ENCODE measurements at places on chromosomes 6 and 20.

GRCh38 chr6:145087034-145087433 is 648.3 kb downstream of the EPM2A start:
- no peak for DNase-seq

DNA sequence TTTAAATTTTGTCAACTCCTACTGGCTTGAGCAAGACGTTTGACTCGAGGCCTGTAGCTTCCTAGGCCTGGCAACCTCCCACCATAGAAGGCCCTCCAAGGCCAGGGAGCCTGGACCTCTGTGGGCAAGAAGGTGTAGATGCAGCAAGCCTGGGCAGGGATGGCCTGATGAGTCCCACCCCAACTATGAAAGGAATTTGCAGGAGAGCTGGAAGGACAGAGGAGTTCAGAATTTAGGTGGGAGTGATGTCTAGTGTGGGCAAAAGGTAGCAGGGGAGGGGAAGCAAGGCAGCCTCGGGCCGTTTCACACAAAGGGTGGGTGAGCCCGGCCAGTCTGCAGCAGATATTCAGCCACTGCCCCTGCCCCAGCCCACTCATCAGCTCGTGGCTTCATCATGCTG is 245.2 kb downstream of the CDH26 start:
- peak; percentile 95 for DNase-seq

GRCh38 chr6:114375541-114376192 is 32.8 kb upstream of the HS3ST5 start:
- DNase-seq = no peak

GRCh38 chr6:163085426-163085825 is 329.1 kb upstream of the QKI start:
- no peak for DNase-seq

GRCh38 chr6:162125659-162126058 is 601.9 kb downstream of the PRKN start:
- DNase-seq = no peak

DNA sequence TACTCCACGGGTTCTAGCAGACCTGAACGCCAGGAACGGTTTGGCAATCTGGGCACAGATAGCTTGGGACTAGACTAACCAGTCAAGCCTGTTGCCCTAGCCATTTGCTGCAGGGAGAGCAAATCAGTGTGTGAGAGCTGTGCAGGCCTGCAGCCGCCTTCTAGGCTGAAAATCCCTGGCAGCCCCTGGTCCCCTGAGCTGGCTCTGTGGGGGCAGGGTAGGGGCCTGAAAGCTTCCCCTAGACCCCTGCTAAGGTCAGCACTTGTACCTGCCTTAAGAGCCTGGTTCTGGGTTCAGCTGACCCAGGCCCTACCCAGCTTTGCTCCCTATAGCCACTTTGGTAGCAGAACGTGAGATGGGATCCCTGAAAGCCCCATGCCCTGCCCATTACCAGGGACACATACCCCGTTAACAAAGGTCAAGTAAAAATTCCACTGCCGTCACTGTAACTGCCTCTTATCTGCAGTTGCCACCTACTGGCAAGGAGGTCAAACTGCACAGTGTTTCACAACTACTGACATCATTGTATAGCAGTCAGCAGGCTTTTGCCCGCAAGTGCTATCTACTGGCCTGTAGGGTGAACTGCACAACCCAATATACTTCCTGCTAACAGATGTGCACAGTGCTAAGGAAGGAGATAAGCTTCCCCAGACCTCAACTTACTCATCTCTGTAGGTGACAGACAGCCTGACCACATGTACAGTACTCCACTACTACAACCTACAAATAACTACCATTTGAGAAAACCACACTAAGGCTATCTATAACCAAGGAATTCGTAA is 95.1 kb upstream of the OLIG3 start:
- peak; percentile 84 for DNase-seq

DNA sequence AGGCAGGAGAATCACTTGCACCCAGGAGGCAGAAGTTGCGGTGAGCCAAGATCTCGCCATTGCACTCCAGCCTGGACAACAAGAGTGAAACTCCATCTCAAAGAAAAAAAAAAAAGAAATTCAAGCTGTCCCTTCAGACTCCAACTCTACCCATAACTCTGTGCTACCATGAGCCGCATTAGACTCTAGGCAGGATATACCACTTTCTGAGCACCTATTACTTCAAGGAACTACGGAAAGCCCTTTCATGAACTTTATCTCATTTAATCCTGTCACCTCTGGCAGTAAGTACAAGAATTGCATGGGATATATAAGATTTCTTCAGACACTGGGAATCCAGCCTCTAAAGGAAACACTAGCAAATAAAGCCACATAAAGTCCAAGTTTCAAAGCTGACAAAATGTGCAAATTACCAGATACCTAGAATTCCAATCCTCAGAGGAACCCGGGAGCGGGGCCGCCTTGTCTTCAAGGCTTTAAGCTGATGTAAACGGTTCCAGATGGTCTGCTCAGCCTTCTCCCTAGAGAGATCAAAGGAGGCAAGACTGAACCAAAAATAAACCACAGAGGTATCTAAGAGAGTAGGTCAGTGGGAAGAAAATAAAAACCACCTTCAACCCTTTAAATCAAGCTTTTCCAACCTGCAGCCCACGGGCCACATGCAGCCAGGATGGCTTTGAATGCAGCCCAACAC is 9.4 kb downstream of the CDK5RAP1 start:
- DNase-seq = peak; percentile 80

DNA sequence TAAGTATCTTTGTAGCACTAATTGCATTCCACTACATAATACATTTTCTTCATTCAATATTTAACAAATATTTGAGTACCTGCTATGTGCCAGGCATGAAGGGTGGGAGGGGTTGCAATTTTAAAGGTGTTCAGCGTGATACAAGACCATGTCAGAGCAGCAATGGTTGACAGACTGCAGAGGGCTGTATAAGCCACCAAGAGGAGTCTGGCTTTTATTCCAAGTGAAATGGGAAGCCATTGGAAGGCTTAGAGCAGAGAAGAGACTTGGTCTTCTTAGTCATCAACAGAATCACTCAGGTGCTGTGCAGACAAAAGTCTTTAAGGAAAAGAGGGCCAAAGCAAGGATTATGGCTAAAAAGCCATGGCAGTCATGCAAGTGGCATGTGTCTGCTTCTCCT is 360.8 kb upstream of the ARID1B start:
- no peak for DNase-seq

DNA sequence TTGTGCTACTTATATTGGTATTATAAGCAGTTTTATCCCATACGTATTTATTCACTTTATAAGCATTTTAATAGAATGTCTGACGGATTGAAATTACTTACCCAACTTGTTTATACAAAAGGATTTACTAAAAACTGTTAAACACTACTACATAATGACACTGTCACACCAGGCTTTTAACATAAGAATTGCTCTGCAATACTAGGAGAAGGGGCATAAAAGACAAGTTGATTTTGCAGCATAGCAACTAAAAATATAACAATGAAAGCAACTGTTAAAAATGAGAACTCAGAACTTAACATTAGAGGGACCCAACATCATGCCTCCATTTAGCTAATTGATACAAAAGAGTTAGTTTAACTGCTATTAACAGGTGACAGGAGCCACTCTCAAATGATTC is 995.3 kb downstream of the PHF3 start:
- DNase-seq = no peak

DNA sequence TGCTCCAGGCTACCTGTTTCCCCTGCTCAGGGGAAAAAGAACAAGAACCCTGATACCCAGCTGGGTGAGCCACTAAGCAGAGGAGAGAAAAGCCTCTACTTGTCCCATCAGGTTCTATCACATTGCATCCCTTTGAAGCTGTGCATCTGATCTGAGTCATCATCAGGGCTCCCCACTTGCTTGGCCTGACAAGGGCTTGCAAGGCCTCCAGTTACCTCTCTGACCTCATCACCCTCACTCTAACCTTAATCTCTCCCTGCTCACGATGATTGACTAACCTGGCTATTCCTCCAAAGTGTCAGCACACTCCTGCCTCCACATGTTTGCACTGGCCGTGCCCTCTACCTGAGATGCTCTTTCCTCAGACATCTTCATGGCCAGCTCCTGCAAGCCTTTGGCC is 309.5 kb upstream of the CHD6 start:
- DNase-seq = no peak

- no peak for DNase-seq
Observed at GRCh38 chr6:7324520-7324919, 11.5 kb upstream of the SSR1 start.

DNA sequence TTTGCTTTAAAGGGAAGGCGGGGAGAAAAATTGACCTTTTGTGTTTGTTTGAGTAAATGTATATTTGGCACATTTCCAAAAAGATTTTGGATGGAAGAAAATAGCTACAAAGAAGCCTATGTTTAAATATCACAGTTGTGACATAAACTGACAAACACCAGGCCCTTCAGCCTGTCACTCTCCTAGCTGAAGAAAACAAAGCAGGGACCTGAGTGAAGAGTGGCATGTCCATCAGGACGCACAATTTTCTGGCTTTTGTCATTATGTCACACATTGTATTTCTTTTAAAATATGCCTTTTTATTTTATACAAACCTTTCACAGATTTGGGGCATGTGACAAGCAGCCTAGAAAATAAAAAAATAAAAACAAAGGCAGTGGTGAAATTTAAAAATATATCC is 241.2 kb downstream of the OGFRL1 start:
- DNase-seq = no peak

- no peak for DNase-seq
Observed at GRCh38 chr6:133880896-133881295, 8.0 kb upstream of the TCF21 start.

GRCh38 chr20:54431156-54431944 is 44.0 kb upstream of the DOK5 start:
- no peak for DNase-seq

- DNase-seq = peak; percentile 43
Observed at GRCh38 chr20:60054716-60055634, 96.8 kb downstream of the CDH26 start.

DNA sequence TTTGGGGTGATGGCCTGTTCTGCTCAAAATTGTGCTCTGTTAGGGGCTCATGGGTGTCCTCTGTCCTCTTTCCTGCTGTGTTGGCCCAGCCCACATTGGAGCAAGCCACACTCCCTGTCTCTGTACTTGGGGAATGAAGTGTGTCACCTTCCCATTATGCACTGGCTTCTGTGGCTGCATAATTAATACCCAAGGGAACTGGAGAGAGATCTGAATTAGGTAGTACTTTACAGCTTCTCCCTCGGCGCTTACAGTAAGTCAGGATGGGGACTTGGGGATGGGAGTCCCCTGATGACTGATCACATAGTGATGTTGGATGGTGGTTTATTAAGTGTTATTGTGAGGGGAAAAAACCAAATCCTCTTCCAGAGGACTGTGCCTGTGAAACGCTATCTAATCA is 116.6 kb downstream of the FOXO3 start:
- DNase-seq = no peak

DNA sequence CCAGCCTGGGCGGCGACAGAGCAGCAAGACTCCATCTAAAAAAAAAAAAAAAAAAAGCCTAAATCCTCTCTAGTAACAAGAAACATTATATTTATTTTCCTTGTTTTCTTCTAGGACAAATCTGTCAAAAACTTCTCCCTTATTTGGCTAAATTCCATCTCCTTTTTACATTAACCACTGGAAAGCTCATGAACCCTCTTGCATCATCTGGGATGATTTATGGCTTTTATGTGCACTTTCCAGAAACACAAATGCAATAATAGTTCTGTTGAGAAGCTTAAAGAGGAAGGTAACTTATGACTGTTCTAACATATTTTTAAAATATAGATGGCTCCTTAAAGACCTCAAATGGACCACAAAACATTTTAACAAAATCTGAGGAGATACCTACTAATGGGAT is 526.1 kb upstream of the SPTLC3 start:
- DNase-seq = no peak

DNA sequence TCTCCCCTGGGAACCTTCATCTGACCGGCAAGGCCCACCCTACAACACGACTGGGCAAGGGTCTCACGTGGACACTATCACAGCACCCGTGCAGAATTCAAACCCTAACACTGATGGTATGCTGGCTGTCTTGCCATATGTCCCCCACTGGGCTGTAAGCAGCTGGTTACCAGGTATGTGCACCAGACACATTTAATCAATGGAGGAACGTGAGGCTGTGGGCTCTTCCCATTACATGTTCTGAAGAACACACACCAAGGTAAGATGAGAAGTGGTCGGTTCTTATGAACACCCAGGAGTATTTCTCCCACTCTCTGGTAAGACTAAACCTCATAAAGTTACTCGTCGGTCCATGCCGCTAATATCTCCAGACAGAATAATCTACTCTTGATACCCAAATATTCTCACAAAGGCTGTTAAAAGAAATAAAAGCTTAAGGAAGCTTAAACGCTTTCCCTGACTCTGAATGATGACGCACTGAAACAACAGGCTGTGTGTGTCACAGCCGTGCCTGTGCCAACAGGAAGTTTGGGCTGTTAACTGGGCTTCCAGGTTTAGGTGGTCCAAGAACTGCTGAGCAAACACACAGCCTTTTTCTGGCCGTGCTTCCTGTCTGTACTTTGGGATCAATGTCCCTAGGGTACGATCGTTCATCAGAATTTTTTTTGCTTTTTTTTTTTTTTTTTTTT is 75.3 kb downstream of the SLC23A2 start:
- DNase-seq = no peak

DNA sequence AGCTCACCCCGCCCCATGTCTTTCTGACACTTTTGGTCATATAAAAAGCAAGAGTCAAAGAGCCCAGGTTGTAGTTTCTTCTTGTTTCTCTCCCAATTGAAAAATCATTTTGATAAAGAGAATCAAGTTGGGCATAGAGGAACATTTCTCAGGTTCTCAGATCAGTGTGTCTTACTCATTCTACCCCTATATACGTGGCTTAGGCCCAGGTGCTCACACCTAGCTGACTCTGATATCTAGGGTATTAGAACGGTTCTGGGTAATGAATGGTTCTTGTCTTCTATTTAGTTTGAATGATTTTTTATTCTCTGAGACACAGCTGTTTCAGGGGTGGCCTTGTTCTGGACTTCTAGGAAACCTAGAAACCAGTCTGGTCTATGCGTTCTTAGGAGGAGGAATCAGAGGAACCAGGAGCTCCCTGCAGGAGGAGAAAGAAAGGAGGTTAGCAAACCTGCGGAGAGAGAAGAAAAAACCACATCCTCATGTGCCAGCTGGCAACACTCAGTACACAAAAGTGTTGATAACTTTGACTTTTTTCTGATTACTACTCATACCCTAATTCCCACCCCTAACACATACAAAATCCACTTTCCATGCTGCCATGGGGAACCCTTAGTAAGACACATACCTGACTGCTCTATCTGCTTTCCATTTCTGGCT is 178.0 kb downstream of the CLIC5 start:
- no peak for DNase-seq

DNA sequence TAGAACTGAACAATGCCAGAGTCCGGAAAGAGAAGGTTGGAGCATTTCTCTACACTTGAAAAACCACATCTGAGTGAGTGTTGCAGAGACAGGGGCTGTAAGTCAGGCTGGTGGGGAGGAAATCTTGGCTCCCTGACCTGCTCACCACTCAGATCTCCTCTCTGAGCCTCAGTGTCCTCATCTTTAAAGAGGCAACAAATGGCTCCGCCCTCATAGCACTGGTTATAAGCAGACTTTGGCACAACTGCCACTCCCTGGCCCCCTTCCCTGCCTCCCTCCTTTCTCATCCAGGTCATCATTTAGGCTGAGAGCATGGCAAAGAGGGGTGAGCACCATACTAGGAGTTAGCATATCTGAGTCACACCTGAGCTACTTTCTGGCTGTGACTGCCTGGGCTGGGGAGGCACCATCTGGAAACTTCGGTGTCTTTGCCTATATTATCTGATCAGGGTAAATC is 10.6 kb downstream of the SIRPG start:
- no peak for DNase-seq

GRCh38 chr20:51354769-51355319 is 187.7 kb downstream of the NFATC2 start:
- DNase-seq = peak; percentile 63
